ENCODE measurements at places on chromosomes 16 and 17. TPM values are rescaled to one million over a fixed set of nuclear protein-coding genes. Genes with fewer than 3 reads are reported as not detected.

HOXB9 gene
- 65.9 TPM for total RNA-seq

BCL6B gene
- total RNA-seq = 0.18 TPM

FBXO39 gene
- not detected for total RNA-seq

ERN2 gene
- total RNA-seq = not detected

CTF1 gene
- total RNA-seq = 2.9 TPM

EME1 gene
- 15.3 TPM for total RNA-seq

ABCC6 gene
- total RNA-seq = 2.9 TPM

TRIM16 gene
- 31.7 TPM for total RNA-seq

TMC8 gene
- 1.4 TPM for total RNA-seq

MT1E gene
- total RNA-seq = 170 TPM

PABPN1L gene
- not detected for total RNA-seq

EPOP gene
- 19.9 TPM for total RNA-seq

MT1F gene
- total RNA-seq = 2.1 TPM

COG4 gene
- total RNA-seq = 45.4 TPM

CENPV gene
- total RNA-seq = 64.6 TPM

ASGR1 gene
- 1.3 TPM for total RNA-seq

CD79B gene
- total RNA-seq = not detected

DLX3 gene
- 2.9 TPM for total RNA-seq

SALL1 gene
- total RNA-seq = not detected

B3GNT9 gene
- total RNA-seq = 11.5 TPM
